Right lobe of liver (tissue), 6 donors: ENCODE measurements at places on chromosomes 16 and 17. TPM values are rescaled to one million over a fixed set of nuclear protein-coding genes. Genes with fewer than 3 reads are reported as not detected.

- no peak for DNase-seq
Measured at GRCh38 chr17:64529221-64529620, 22.4 kb downstream of the CEP95 start.

- DNase-seq: no peak
Measured at GRCh38 chr17:77609553-77610517, 348.7 kb upstream of the TNRC6C start.

GRCh38 chr16:56102906-56103305, 88.4 kb upstream of the GNAO1 start:
- DNase-seq: no peak

- no peak for DNase-seq
Measured at GRCh38 chr16:89925596-89926079, 2.5 kb downstream of the TUBB3 start.

DNA sequence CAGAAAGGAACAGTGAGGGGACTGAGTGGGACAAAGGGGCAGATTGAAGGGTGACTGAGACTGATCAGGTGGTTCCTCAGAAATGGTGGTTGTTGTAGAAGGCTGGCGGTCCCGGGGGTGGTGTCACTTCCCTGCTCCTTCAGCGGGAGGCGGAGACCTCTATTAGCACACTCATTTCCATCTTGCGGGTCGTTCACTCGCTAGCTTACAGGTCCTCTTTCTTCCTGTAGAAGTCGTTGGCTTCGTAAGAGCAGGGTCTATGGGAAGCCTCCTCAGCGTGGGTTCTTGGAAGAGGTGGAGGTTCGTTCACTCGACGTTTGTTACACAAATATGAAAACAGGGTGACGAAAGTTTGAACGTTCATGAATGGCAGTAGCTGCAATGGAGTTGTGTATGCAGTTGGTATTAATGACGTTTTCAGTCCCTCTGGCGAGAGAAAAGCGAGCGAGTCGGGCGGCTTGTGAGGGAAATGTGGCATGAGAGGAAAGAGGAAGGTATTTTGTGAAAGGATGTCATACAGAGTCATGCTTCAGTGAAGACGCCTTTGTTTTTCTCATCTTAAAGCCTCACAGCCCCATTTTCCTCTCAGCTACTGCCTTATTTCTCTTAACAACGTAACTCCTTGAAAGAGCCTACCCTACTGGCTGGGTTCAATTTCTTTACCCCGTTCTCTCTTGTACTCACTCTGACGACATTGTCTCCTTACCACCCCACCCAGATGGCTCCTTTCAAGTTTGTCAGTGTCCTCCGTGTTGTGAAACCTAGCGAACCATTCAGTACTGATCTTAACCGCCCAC, 667 bp downstream of the EFCAB13 start:
- DNase-seq: peak; percentile 66

- no peak for DNase-seq
Measured at GRCh38 chr17:77884019-77884418, 74.5 kb upstream of the TNRC6C start.

- DNase-seq: no peak
Measured at GRCh38 chr17:71118039-71118438, 948.7 kb downstream of the KCNJ2 start.

DNA sequence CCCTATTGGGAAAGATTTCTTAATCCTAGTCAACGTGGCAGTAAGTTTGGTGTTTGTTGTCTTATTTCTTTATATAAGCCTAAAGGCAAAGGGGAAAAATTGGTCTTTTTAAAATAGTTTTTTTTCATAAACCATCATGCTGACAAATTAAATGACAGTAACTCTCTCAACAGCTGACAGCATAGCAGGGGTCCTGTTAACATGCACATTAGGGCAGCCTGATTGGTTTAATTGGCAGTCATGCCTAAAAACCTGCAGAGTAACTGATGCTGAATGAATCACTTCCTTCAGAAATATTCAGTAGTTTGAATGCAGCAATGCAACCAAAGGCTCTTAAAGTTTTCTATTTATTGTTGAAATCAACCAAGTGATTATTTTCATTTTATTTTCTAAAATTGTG, 85.4 kb downstream of the ITFG1 start:
- DNase-seq: no peak

The MPP3 gene
- total RNA-seq: 2.0 TPM
